ENCODE measurements at places on chromosomes 1 and 21.
A peak's percentile ranks its signal among the peaks of the same experiment; 100 is the strongest.

DNA sequence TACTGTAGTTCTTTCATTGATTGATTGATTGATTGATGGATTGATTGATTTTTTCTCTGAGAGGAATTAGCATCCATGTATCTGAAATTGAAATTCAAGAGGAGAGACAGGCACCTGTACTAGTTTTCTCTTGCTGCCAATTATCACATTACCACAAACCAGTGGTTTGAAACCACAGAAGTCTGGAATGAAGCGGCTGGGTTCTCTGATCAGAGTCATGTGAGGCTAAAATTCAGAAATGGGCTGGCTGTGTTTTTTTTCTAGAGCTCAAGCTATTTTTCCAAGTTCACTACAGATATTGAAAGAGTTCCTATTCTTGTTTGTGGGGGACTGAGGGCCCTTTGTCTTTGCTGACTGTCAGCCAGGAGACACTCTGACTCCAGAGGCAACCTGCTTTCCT is 10.0 kb downstream of the NBPF3 start:
- DNase-seq, result no peak

DNA sequence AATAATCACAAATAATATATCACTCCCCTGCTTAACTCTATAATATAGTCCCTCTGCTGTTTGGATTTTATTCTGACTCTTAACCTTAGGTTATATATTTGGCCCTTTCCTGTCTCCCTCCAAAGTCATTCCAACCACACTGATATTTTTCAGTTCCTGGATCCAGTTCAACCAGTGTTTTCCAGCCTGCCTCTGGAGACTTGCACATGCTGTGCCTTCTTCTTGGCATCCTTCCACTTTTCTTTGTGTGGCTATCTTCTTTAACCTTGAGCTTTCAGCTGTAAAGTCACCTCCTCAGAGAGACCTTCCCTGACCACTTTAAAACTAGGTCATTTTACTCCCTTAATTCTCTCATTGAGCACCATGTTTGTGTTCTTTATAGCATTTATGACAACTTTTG is 19.4 kb downstream of the CERS2 start:
- no peak for DNase-seq

DNA sequence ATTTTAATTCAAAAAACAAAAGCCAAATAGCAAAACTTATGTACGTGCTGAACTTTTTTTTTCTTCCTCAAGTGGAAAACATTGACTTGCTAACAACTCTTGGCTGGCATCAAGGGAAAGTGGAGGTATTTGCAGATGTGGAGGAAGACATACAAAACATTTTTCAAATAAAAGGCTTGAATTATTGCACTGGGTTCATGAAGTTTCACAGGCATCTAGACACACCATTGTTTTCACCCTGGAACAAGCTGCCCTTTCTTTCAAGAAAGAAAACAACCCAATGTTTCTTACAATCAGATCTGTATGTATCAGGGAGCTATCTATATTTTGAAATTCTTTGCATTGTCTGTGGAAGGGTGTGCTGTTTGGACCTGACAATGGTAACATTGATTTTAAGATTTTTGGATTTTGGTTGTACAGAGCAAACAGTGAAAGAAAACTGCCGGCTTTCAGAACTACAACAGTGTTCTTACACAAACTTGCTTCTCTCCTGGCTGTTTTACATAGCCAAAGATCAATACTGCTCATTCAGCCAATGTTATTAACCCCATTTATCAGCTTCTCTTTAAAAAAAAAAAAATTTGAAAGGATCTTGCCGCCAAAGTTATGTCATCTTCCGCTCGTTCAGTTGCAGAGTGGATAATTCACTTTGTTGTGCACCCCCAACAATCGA is 187.7 kb upstream of the FOXD3 start:
- DNase-seq, result no peak

DNA sequence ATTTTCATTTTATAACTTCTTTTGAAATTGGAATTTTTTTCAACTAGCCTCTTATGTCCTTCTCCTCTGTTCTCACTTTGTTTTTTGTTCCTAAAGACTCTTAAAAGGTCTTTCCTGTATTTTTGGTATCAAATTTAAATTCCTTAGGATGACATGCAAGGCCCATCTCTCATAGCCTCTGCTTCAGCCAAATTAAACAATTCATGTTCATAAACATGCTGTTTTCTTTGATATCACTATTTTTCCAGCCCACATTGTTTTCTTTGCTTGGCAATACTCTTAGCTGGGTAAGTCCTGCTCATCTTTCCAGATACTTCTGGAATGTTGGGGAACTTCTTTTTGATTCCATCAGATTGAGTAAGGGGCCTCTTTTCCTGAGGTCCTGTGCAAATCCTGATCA is 55.8 kb upstream of the GPR88 start:
- DNase-seq, result no peak

GRCh38 chr1:105608713-105609112 is 1447.8 kb upstream of the PRMT6 start:
- peak; percentile 9 for DNase-seq

GRCh38 chr21:26423511-26423910 is 149.6 kb downstream of the CYYR1 start:
- no peak for DNase-seq

- no peak for DNase-seq
These were observed 96.2 kb upstream of the SIM2 start for GRCh38 chr21:36602735-36603134.

GRCh38 chr1:108125312-108126138 is 74.6 kb downstream of the SLC25A24 start:
- peak; percentile 86 for DNase-seq

GRCh38 chr1:240155605-240156004 is 63.9 kb downstream of the FMN2 start:
- no peak for DNase-seq

DNA sequence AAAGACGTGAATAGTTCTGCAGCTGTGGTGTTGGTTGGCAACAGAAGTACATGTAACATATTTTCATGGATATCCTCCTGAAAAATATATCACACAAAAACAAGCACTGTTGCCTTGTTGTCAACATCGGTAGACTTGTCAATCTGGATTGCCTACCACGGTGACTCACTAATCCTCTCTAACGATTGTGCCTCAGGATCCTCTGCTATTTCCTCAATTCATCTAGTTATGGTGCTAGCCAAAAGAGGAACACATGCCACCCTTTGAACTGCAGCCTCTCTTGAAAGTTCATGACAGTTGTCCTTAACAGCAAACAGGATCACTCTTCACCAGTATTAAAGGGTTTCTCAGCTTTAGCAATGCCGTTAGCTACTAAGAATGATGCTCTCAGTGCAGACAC is 25.7 kb downstream of the RASAL2 start:
- DNase-seq, result no peak

DNA sequence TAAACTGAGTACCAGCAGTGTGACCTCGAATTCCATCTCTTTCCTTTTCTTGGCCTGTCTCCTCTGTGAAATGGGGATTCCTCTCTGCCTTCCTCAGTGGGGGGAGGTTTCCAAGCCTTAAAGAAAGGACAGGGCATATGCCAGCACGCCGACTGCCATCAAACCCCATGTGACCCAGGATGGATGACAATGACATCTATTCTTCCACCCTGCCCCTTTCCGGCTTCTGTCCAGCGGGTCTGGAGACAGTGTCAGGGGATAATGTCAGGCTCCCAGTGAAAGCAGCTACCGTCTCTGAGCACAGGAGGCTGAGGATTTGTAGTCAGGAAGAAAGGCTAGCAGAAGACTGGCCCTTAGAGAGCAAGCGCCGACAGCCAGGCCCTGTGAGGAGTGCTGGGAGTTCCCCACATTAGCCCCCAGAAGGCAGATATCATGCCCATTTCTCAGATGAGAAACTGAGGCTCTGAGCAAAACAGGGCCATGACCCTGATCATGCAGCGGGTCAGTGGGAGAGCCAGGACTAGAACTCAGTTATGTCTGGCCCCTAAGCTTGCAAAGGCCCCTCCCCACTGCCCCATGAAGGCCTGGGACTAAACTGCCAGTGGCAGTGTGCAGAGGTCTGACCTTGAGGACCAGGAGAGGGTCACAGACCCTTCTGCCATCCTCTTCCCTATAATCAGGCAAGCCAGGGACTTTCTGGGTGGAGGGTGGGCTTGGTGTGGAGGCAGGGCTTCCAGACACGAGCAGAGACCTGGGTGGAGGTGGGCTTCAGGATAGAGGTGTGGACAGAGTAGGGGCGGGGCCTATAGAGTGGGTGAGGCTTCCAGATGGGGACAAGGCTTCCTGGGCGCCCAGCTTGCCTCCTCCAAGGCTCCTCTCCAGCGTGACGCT is 30.1 kb downstream of the CDCA8 start:
- DNase-seq, result no peak

- DNase-seq, result peak; percentile 75
These were observed 9.5 kb downstream of the EYA3 start for GRCh38 chr1:28078680-28079626.

GRCh38 chr1:44496541-44497171 is 91.6 kb downstream of the RNF220 start:
- DNase-seq, result no peak

DNA sequence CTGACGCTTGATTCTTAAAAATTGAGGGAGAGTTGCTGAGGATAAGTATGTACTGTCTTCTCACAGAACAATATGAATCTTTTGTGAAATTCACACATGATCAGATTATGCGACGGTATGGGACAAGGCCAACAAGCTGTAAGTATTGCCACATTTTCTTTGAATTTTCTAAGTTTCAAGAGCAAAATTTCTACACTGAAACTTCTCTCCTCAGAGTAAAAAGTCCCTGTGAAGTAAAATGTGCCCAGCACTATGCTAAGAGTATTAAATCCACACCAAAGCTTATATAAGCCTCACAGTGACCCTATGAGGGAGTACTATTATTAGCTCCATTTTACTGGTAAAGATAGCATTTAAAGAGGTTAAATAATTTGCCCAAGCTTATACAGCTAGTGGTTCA is 12.2 kb downstream of the AKIRIN1 start:
- no peak for DNase-seq

DNA sequence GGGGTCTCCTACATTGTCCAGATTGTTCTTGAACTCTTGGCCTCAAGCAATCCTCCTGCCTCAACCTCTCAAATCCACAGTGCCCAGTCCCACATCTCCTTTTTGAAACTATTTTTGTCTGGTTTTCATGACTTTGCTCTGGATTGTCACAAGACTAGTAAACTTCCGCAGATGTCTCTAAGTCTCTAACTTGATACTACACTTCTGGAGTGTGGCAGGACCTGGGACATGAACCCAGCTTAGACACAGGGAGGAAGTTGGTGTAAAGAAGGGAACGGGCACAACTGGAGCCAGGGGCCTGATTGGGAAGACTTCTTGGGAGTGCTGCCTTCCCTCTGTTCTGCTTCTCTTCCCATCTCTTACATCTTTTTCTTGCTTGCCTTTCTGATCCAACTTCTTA is 16.2 kb upstream of the DISC1 start:
- no peak for DNase-seq

DNA sequence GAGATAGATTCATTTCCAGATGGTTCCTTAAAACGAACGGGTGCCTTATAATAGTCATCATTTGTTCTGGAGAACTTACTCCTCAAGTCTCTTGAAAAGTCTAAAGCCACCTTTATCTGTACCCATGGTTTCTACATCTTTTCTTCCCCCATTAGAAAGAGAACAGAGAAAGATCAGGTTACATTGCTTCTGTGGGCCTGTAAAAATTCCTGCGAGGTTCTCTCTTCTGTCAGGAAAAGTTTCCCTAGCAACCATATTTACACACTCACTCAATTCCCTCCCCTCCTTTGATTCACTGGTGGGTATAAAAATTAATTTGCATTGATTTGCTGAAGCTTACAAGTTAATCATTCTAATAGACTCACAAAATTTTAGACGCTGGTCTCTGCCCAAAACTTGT is 6.7 kb downstream of the PHC2 start:
- DNase-seq, result peak; percentile 20

DNA sequence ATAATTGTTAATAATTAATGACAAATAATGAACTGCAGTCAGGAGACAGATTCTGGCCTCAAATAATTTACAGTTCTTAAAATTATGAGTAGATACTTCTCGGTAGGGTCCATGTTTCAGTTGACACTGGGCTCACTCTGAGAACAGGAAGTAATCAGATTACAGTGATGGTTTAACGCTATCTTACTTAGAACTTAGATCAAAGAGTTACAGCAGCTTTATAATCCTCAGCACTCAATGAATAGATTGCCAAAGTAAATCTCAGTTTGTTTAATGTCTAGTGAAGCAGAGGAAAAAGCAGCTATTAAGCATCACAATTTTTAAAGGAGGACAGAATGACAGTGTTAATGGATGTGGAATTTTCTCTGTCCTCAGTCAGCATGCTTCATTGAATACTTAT is 79.6 kb downstream of the PDE4B start:
- DNase-seq, result no peak

DNA sequence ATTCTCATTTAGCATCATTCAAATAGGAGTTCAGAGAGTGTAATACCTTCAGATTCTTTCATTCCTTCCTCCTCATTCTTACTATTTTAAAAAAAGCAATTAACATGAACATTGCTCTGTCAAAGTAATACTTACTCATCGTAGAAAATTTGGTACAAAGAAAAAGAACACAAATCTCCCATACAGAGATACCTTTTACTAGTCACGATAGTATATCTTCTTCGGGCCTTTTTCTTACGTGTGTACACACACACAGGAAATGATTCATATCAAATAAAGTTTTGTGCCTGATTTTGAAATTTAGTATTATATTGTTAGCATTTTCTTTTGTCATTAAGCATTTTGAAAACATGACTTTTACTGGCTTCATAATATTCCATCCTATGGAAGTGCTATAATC is 52.9 kb downstream of the NCF2 start:
- DNase-seq, result peak; percentile 43

- peak; percentile 9 for DNase-seq
These were observed 136.7 kb upstream of the RAVER2 start for GRCh38 chr1:64608005-64608650.

- no peak for DNase-seq
These were observed 290.2 kb downstream of the SMYD3 start for GRCh38 chr1:246216906-246217305.

- no peak for DNase-seq
These were observed 7.2 kb upstream of the ETV3L start for GRCh38 chr1:157106813-157107189.

GRCh38 chr1:177780096-177780700 is 189.7 kb downstream of the SEC16B start:
- peak; percentile 79 for DNase-seq

- DNase-seq, result no peak
These were observed 5.5 kb downstream of the ACTRT2 start for GRCh38 chr1:3026581-3027391.

GRCh38 chr1:24091971-24092482 is 19.9 kb downstream of the MYOM3 start:
- no peak for DNase-seq

DNA sequence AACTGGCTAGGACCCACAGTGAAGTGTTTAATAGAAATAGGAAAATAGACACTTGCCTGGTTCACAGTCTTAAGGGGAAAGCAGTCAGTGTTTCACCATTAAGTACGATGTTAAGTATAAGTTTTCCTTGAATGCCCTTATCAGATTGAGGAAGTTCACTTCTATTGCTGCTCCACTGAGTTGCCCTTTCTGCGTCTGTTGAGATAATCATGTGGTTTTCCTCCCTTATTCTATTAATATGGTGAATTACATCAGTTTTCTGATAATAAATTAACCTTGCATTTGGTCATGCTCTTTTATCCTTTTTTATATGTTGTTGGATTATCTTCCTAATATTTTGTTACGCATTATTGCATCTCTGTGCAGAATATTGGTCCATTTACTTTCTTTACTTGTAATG is 21.4 kb downstream of the UTS2 start:
- no peak for DNase-seq

GRCh38 chr1:31523012-31523411 is 53.3 kb upstream of the TINAGL1 start:
- DNase-seq, result peak; percentile 9
